ENCODE measurements at places on chromosomes 5 and 9.
A peak's percentile ranks its signal among the peaks of the same experiment; 100 is the strongest.

- no peak for DNase-seq
Observed at GRCh38 chr9:109487247-109487646, 10.9 kb downstream of the PTPN3 start.

GRCh38 chr5:96642281-96642640, 19.9 kb upstream of the CAST start:
- no peak for DNase-seq

DNA sequence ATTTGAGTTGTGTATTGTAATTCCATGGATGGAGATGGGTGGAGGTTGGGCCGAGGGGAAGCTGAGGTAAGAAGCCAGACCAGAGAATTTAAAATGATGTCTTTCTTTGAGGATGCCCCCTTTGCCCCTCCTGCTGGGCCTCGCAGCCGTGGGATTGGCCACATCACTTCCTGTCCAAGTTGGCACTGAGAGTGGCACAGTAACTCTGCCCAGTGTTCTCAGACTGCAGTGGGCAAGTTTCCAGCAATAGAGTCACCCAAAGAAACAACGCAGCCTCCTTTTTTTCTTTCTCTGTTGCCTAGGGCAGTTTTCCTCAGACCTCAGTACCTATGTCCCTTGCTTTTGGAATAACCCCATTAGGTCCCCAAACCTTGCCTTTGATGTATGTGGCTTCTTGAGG, 306.6 kb upstream of the DMRT1 start:
- no peak for DNase-seq

DNA sequence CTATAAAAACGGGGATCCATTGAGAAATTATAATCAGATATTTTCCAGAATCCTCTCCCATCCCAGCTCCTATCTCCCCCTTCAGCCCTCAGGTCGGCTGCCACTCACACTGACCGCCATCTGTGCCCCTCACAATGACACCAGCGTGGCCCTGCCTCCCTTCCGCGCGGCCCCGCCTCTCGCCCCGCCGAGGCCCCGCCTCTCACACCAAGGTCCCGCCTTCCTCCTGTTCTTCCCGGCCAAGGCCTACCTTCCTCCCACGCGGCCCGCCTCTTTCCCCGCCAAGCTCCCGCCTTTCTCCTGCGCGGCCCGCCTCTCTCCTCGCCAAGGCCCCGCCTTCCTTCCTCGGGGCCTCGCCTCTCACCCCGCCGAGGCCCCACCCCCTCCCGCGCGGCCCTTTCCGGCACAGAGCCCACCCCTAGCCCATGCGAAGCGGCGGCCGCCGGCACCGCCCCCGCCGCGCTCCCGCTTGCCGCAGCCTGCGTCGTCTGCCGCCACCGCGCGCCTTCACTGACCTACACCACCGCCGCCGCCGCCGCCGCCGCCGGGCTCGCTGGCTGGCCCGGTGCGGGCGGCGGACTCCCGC, at the start of gene DNAJC21:
Gene DNAJC21, plus strand, starts transcription at position 426 of the 586 bp plus-strand sequence. CDS start 261 bp downstream, outside the sequence.
- peak; percentile 93 for DNase-seq

DNA sequence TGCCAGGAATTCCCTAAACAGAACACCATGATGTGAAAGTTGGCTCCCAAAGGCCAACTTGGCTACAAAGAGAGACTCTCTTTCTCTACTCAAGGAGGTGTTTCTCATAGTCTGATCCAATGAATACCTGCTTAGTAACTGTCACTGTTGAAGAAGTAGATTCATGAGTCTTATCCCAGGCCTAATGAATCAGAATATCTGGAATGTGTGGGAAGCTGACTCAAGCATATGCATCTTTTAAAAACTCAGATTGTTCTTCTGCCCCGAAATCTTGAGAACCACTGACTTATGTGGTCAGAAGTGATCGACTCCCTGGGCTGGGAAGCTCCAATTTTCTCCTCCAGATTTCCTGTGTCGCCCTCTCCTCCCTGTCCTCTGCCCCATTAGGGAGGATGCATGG, 345.6 kb downstream of the PLK2 start:
- DNase-seq, result no peak

DNA sequence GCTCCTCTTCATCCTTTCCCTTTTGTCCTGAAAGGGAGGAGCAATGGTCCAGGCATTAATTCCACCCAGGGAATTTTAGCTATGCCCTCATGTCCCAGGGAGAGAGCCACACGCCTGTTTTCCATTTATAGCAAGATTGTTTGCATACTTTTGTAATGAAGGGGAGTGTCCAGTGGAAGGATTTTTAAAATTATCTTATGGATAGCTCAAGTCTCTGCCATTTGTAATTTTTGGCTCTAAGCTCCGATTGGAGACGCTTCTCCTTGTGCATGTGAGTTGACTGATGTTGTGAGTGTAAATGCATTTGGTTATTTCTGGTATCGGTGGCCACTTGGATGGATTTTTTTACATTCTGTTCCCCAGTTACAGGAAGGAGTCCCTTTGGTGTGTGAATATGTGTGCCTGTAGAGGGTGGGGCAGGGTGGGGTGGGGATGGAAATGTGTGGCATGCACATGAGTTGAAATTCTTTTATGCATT, 7.2 kb upstream of the RPL26L1 start:
- DNase-seq, result no peak

DNA sequence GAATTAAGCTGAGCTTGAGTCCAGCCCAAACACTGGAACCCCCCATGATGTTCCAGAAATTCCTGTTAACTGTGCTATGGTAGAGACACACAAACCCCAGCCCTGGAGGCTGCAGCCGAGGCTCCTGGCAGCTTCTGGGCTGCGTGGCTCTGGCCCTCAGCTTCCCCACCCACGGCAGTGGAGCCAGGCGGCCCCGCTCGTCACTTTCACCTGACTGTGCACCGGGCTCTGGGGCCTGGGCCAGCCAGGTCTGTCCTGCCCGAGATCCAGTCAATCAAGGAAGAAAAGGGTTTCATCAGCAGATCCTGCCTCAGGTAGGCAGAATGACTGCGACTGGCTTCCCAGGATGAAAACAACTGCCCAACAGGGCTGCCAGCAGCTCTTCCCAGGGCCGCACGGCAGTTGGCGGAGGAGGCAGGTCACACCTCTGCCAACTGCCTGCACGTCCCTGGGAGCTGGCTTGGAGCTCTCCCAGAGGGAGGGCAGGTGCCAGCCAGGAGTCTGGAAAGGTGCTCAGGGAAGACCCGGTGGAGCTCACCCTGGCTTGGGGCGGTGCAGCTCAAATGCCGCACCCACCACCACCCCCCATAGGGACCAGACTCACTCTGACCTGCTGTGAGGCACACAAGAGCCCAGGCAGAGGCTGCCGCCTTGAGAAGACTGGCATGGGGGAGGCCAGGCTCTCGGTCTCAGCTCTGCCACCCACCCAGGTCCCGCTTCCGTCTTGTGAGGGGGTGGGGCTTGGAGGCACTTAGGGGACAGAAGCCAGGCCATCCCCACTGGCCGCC, 20.7 kb downstream of the BRD3 start:
- DNase-seq, result no peak

- no peak for DNase-seq
Observed at GRCh38 chr9:136678624-136679023, 8.6 kb downstream of the AGPAT2 start.
